ENCODE measurements at places on chromosomes 4 and X. TPM values are rescaled to one million over a fixed set of nuclear protein-coding genes. Genes with fewer than 3 reads are reported as not detected.

- no peak for DNase-seq
Observed at GRCh38 chr4:143882892-143883291, 22.5 kb downstream of the GYPE start.

DNA sequence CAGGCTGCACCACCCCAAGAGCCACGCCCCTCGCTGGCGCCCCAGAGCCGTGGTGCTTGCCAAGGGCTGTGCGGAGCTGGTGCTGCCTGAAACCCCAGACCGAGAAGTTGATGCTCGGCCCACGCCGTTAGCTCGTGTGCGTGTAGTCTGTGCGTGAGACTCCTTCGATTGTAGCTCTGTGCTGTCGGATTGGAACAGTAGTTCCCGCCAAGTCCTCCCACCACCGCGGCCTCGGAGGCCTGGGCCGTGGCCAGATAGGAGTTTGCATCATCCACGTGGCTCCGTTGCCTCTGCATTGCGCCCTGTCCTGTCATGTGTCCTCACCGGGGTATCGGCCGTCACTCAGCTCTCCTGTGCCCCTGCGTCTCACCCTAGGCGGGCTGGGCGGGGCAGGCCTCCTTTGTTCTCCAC is 24.2 kb downstream of the TNIP2 start:
- no peak for DNase-seq

DNA sequence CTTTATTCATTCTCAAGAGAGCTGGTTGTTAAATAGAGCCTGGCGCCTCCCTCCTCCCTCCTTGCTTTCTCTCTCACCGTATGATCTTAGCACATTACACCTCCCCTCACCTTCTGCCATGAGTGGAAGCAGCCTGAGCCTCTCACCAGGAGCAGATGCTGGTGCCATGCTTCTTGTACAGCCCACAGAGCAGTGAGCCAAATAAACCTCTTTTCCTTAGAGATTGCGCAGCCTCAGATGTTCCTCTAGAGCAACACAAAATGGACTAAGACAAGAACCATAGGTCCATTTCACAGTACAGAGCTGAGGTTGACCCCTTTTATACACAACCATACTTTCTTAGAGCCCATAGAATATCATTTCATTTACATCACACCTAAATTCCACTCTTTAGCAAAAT is 10.1 kb upstream of the TMEM144 start:
- no peak for DNase-seq

DNA sequence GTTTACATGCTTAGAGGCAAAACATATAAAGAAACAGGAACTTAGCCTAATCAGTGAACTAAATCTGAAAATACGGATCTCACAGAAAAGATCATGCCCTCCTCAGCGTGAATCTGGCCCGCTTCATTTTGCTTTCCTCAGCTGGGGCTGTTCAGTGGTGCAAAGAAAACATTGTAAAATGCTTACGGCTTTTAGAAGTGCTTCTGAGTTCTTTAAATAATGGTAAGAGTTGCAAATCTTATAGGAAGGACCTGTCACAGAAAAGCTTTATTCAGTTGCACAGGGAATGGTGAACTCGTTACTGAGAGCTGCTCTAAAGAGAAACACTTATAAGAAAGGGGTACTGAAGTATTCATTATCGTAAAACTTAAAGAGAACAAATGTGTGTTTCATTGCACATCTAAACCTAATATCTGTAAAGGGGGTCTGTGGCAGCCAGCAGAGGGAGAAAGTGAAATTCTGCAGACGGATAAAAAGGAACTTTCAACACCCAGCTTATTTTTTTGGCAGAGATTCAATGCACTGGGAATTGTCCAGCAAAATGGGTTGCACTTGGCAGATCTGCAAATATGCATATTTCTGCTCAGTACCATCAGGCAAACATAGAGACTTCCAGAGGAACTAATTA is 139.2 kb upstream of the ANK2 start:
- no peak for DNase-seq

DNA sequence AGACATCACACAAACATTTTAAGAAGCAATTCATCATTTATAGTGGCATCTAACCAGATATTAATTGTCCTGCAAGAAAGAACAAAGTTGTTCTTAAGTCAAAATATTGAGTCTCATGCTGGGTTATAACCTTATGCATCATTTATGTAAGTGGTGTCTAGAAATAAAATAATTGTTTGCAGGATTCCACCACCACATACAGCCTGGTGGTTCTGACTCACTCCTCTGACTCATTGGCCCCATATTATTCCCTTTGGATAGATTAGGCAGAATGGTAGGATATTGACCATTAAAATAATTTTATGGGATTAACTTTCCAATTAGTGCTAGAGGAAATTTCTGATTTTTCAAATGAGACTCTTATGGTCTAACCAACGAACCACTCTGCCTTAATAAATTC is 384.5 kb downstream of the GRXCR1 start:
- no peak for DNase-seq

- DNase-seq: no peak
Observed at GRCh38 chrX:8520791-8521190, 56.2 kb downstream of the VCX3B start.

Gene EGF
- total RNA-seq: 13.4 TPM

Gene SORBS2
- total RNA-seq: 530 TPM

Gene ARHGAP6
- total RNA-seq: 9.4 TPM
